ENCODE measurements at places on chromosomes 7 and 10.

DNA sequence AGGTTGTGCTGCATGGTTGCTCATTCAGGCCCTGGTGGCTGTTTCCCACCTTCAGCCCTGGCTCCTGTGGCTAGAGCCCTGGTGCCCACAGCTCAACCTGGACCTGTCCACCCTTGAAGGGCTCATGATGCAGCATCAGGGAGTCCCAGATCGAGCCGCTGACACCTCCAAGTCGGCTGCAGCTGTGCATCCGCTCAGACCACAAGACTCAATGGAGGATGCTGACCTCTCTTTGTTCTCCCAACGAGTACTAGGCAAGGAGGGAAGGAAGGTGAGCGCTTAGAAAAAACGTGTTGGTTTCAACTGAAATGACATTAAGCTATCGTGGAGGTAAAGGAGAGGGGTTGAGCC lies 9.5 kb upstream of the C10orf95 start:
- DNase-seq = no peak

DNA sequence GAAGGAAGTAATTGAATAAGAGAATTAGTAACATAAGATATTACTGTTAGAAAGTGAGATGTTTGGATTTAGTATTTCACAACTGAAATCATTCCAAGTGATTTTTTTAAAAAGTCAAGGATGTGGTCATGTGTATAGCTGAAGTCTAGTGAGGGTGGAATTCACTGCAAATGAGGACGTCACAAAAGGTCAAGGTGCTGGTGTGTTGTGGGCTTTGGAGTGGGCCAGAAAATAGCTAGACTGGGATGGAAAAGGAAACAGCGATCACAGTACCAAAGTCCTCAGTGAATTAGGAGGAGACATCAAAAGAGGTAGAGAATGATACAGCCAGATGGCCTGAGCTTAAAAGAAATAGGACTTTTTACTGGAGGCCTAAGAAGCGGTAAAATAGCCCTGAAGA lies 272.8 kb downstream of the DYNC1I1 start:
- no peak for DNase-seq

DNA sequence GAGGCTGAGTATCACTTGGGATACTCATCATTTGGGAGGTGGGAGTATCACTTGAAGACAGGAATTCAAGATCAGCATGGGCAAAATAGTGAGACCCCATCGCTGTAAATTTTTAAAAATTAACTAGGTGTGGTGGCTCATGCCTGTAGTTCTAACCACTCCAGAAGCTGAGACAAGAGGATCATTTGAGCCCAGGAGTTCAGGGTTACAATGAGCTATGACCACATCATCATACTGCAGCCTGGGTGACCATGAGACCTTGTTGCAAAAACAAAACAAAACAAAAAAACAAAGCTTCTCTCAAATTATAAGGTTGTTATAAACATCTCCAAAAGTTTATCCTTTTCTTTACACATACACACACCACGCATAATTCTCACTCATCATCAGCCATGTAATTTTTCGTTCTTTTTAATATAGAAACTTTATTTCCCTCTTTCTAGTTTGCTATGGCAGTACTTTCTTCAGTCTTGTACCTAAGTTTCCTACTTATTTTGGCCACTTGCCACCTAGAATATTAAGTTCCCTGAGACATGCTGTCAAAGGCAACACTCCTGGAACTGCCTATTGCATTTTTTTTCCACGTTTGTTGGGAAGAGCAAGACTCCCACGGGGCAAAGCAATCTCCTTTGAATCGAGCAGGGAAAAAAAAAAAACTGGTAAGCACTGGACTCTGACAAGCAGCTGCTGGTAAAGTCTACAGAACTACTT lies 37.1 kb downstream of the SKIDA1 start:
- no peak for DNase-seq

DNA sequence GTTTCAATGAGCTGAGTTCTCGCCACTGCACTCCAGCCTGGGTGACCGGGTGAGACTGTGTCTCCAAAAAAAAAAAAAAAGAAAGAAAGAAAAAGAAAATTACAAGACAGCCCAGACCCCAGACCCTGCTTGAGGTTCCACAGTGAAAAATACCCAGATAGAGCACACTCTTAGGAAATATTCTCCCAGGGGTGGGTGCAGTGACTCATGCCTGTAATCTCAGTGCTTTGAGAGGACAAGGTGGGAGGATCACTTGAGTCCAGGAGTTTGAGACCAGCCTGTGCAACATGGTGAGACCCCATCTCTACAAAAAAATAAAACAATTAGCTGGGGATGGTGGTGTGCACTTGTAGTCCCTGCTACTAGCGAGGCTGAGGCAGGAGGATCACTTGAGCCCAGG lies 41.1 kb upstream of the GTF2IRD1 start:
- DNase-seq = no peak

- DNase-seq = no peak
These were observed 528.5 kb upstream of the MGMT start for GRCh38 chr10:128938558-128938957.

DNA sequence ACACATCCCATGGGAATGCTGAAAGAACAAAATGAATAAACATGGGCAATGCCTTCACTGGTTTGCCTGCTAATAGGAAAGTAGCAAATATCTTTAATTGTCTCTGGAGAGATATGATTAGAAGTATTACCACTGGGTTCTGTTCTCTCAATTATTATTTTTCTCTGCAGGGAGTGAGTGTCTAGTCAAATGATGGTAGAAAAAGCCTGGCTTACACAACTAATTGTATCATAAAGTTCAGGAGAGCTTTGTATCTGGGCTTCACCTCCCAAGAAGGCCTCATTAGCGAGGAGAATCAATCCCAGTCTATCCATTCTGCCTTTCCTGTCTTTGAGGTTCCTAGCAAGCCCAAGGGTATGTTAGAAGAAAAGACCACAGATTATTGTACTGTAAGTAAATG lies at the start of gene OR2A14:
TSS of gene OR2A14 (plus strand) at position 301 of the 400 bp plus-strand sequence. CDS start 5,937 bp downstream, outside the sequence.
- no peak for DNase-seq

- no peak for DNase-seq
These were observed 114.7 kb upstream of the AHR start for GRCh38 chr7:17183630-17184328.
